ENCODE measurements at places on chromosomes 11 and 22.

DNA sequence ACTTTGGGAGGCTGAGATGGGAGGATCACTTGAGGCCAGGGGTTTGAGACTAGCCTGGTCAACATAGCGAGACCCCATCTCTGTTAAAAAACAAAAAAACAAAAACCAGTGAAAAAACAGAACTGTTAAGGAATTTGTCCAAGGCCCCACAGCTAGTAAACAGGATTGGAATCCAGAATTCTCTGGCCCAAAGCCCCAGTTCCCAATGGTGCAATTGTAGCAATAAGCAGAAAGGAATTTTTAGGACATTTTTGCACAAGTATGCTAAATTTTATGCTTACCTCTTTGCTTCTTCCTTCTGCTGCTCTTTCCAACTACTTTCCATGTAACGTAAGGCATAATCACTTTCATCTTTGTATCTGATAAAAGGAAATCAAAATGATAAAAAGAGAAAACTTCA is 11.6 kb downstream of the MISFA start:
- DNase-seq = no peak

GRCh38 chr11:73532310-73532709 is 65.6 kb downstream of the FAM168A start:
- DNase-seq = no peak

GRCh38 chr22:49793296-49793695 is 34.4 kb downstream of the BRD1 start:
- DNase-seq = no peak

- no peak for DNase-seq
Measured at GRCh38 chr22:21719024-21719423, 16.6 kb downstream of the YPEL1 start.

DNA sequence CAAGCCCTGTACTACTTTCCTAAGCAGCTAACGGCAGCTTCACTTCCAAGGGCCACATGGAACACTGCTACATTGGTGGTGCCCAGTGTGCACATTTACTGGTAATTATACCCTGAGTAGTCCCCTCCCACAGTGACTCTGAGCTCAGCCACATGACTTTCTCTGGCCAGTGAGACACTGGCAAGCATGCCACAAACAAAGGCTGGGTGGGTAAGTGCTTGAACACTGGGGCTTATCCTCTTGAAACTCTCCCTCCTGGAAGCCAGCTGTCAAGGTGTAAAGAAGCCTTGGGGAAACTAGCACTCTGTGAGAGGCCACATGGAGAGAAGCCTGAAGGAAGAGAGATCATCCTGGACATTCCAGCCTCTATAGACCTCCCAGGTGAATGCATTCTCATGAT is 54.4 kb upstream of the DRD2 start:
- no peak for DNase-seq

Measured in A549 (cell line).